HFFc6 (cell line): ENCODE measurements at places on chromosomes 6 and 20. TPM values are rescaled to one million over a fixed set of nuclear protein-coding genes. Genes with fewer than 3 reads are reported as not detected.

TAF11 gene
- total RNA-seq, result 15.2 to 19.0 TPM (median 18.2 TPM) in 3 replicates

MICB gene
- total RNA-seq, result 16.0 to 25.2 TPM (median 19.2 TPM) in 3 replicates

JPH2 gene
- 9.8 and 14.4 TPM in 2 replicates for total RNA-seq

GRCh38 chr6:4603856-4604369 is 172.3 kb upstream of the CDYL start:
- DNase-seq, result no peak

DNA sequence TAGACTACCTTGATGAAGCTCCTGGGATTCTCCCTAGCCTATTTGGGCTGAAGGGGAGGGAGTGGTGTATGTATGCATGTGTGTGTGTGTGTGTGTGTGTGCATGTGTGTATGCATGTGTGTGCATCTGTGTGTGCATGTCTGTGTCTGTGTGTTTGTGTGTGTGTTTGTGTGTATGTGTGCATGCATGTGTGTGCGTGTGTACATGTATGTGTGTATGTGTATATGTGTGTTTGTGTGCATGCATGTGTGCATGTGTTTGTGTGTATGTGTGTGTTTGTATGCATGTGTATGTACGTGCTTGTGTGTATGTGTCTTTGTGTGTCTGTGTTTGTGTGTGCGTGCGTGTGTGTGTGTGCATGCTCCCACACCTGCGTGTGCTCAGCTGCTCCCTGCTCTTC is 15.4 kb downstream of the FGD2 start:
- DNase-seq, result no peak

GRCh38 chr20:24778585-24779031 is 170.5 kb upstream of the CST7 start:
- DNase-seq, result no peak
